Brain microvascular endothelial cell (primary cell): ENCODE measurements at places on chromosomes 2 and 18.

DNA sequence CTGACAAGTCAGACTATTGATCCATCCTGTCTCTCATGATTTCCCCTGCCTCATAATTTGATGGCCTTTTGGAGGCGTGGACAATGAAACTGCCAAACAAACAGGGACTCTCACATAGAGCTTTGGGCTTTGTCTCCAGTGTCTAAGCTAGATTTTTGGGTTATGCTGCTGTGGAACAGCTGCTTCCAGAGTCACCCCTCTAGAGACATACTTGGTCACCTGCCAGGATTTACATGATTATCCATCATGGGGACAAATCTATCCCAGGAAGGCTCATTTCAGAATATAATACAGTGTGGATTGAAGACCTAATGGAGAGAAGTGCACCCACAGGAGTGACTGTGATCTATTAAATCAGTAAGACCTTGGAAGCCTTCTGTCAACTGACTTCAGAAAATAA lies 159.6 kb downstream of the SLC8A1 start:
- DNase-seq = no peak

DNA sequence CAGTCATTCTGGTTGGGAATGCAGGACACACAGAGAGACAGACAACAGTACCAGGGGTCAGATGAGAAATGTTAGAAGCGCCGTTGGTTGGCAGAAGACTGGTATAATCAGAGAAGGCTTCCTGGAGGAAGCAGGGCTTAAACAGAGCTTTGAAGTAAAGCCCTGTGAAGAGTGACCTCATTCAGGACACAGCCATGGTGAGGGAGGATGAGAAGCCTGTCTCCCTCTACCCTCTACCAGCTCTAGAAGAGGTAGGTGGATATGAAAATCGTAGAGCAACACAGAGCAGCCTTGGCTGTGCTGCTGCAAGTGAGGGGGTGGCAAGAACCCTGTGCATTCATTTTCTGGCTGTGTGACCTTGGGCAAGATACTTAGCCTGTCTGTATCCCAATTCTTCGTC lies 14.2 kb downstream of the TET3 start:
- no peak for DNase-seq

DNA sequence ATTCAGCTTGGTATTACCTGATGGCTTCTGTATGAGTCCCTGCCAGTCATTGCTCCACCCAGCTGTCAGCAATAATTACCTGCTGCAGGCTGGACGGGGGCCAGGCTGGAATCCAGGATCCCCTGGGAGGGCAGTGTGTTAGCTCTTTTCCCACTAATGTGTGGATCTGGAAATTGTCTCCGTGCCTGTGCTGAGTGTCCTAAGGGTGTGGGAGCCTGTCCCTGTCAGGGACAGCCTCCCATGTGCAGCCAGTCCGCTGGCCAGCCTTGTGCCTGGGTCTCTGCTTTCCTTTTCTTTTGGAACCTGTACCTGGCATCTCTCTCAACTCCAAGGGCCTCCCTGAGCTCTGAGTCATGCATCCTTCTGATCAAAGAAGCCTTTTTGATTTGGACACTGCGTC lies 107.2 kb upstream of the SPRED2 start:
- no peak for DNase-seq

DNA sequence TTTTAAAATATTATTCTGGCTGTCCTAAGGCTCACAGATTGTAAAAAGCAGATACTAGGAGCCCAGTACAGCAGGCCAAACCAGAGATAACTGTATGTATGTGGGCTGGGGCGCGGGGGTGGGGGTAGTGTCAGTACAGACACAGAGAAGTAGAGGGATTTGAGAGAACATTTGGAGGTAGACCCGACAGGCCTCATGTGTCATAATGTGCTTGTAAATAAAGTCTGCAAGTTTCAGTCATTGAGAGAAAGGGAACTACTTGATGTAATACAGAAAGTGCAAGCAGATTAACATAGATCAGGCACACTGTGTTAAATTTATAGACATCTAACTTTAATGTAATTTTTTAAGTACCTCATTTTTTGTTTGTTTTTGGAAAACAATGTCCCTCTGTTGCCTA lies 7.4 kb upstream of the POLI start:
- no peak for DNase-seq

DNA sequence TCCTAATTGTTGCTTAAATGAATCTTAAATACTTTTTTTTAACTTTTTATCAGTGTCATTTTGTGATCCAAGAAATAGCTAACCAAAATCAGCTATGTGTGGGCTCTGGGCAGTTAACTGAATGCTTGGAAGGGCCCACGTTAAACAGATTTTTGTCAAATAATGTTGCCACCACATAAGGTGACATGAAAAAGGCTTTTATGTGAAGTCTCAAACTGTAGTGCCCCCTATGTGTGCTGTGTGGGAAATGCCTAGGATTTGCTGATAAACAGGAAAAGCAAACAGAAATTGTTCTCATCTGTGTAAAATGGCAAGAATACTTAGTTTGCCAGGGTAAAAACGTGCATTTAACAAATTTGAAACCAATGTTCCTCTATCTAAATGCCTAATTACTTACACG lies 242.2 kb downstream of the ZNF516 start:
- no peak for DNase-seq

- DNase-seq = no peak
Observed at GRCh38 chr18:68342039-68342659, 372.8 kb downstream of the TMX3 start.

DNA sequence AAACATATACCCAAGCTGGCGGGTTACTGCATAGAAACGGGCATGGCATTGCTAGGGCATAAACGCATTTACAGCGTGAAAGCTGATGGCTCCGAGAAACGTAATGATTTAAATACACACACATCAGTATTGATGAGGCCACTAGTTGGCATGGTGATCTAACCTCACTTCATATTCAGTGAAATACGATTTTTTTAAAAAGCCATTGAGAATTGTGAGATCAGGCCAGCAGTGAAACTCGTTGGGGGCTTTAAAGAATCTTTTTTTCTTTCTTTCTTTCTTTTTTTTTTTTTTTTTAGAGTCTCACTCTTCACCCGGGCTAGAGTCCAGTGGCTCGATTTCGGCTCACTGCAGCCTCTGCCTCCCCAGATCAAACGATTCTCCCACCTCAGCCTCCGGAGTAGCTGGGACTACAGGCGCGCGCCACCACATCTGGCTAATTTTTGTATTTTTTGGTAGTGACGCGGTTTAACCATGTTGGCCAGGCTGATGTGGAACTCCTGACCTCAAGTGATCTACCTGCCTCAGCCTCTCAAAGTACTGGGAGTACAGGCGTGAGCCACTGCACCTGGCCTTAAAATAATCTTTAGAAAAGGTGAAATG lies 2.4 kb upstream of the SMAD7 start:
- no peak for DNase-seq

DNA sequence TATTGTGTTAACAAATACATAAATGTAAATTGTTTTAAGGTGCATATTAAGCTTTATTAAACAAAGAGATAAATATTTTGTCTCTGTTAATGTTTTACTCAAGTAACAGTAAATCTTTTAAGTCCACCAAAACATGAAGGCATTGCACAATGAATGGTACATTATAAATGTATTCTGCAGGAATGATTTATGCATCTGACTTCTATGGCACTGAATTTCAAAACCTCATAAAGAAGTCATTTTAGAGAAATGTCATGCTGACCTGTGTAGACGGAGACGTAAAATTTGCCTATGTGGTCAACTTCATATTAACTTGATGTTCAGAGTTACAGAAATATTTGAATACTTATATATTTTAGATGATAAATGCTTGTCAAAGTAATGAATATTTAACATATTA lies 194.7 kb downstream of the BABAM2 start:
- no peak for DNase-seq

DNA sequence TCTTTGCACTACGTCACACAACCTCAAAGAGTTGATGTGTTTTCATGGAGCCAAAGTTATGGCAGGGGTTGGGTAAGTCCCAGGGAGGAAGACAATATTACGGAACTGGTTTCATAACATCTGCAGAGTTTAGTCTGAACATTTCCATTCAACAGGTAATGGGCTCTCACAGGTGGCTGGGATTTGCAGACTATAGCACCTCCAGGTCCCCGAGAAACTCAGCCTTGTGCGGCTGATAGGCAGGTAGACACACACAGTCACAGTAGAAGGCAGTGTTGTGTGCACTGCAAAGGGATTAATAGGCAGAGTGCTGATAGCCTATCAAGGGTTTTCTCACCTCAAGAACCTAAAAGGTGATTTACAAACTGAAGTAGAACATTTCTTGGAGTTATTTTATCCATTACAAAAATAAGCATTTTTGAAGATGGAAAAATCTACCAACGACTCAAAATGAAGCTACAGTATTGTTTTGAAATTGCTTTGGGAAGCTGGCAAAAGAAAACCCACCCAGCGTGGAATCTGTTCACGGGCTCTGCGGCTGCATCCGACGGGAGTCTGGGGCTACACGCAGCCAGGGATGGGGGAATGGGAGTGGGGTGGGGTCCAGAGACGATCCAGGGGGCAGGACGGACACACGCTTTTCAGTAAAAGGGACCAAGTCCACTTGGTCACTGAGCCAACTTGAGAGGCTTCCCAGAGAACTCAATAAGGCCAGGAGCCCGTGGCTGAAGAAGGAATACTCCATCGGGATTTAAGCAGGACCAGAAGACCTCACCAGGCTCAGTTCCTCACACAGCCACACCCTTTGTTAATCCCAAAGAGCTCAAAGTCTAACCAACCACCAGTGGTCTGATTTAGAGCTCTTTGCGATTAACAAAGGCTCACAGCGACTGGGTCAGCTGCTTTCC lies 82.9 kb downstream of the CHRNA1 start:
- DNase-seq = no peak

- DNase-seq = no peak
Observed at GRCh38 chr2:2839782-2840531, 508.9 kb upstream of the MYT1L start.

GRCh38 chr18:78160961-78161656 lies 818.5 kb upstream of the SALL3 start:
- no peak for DNase-seq

DNA sequence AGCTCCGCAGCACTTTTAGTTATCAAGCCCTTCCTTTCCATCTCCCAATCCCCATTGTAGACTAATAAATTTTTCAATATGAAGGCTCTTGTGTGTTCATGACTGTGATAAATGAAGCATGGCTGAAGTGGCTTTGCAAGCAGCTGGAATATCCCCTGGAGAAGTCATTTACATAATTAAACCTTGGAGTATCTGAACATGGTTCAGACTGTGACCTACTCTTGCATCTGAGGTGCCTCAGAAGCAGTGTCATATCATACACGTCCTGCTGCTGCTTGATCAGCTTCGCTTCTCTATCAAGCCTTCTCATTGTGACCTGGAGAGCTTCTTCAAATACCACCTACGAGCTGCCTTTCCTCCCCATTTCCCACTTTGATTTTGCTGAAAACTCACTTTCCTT lies 48.4 kb upstream of the ZNF397 start:
- DNase-seq = no peak

GRCh38 chr2:225120186-225120585 lies 77.9 kb upstream of the DOCK10 start:
- peak; percentile 9 for DNase-seq

DNA sequence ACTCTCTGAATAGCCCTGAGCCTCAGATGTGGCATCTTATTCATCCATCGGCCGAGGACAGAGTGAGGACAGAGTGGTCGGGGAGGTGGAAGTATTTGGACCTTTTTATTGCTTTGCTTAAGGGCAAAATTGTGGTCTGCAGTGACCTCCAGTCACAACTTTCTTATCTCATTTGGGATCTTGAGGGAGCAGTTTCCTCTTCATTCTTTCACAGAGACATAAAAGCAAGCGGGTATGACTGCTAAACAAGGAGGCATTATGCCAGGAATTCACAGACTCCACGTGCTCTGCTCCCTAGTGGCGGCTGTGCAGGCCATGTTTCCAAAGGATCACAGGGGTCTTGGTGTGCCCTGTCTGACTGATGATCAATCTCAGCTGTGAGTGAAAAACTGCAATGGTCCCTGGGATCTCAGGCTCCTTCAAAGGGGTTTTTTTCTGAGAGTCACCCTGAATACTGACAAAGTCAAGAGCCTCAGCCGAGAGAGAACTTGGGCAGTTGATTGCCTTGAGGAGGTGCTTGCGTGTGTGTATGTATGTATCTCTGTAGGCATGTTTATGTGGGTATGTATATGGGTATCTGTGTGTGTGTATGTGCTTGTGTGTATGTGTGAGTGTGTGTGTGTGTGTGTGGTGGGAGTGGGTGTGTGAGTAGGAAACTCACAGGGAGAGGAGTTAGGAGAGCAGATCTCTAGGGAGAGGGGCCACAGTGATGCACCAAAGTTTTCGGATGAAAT lies 47.7 kb downstream of the RAPGEF4 start:
- peak; percentile 81 for DNase-seq

DNA sequence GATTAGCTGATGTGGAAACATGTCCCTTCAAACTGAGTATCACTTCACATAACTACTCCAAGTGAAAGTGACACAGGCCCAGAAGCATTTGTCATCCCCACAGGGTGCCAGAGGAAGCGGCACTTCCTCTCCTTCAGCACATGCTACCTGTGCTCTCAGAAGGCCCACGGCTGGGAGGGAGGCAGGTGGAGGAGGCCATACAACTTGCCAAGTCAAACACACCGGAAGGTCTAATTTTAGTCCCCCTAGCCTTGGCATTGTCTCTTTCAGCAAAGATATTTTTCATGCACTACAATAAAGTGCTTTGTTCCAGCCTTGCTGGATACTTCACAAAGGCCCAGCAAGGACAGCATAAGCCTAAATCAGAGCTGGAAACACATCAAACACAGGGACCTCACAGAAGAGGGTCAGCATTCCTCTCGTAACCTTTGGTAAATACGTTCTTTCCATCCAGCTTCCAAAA lies 38.0 kb downstream of the VSNL1 start:
- no peak for DNase-seq
